ENCODE measurements at places on chromosomes 7 and 10.

DNA sequence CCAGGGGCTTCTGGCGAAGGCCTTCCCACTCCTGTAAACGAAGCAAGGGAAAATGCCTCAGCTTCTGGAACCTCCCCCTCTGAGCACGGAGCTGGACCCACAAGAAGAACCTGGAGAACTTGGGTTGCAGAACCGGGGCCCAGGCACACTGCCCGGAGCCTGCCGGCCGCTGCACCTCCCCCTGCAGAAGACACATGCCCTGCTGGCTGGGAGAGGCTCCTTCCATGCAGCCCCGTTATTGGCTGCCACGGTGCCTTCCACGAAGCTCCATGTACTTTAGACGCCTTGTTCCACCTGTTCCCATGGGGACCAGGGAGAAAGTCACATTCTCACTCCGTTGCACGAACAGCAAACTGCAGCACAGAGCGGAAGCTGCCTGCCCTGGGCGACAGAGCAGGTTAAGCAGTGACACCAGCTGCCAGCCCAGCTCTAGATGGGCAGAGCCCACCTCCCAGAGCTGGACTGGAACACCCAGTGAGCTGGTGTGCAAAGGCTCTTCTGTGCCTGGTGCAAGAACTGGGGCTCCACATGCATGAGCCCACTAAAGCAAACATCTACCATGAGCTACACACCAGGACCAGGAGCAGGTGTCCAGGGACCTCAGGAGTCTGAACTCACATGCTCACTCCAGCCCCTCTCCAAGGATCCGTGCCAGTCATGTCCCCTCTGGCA lies 70.1 kb downstream of the TNS3 start:
- DNase-seq, result no peak

GRCh38 chr7:15720849-15721471 lies 34.5 kb upstream of the MEOX2 start:
- DNase-seq, result no peak

- no peak for DNase-seq
Observed at GRCh38 chr10:18381679-18382078, 241.5 kb downstream of the CACNB2 start.

- no peak for DNase-seq
Observed at GRCh38 chr10:117646718-117647117, 104.2 kb downstream of the EMX2 start.

All from left ventricle myocardium inferior (tissue), 1 donor.